Type B pancreatic cell (in vitro differentiated cells): ENCODE measurements at places on chromosomes 7 and 10.
A peak's percentile ranks its signal among the peaks of the same experiment; 100 is the strongest.

DNA sequence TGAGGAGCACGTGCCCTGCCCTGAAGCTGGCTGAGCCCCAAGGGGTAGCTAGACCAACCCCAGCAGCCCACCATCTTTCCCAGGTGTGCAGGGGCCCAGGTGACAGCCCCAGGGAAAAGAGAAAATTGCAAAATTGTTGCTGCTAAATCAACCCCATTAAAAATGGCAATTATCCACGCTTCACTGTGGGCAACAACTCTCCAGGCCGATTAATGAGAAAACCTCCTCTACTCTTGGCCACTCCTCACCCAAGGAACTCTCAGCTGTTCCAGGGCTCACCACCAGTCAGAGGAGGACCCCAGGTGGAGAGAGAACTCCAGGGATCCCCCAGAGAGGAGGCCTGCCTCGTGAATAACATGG is 516.1 kb upstream of the MGMT start:
- DNase-seq, result no peak

DNA sequence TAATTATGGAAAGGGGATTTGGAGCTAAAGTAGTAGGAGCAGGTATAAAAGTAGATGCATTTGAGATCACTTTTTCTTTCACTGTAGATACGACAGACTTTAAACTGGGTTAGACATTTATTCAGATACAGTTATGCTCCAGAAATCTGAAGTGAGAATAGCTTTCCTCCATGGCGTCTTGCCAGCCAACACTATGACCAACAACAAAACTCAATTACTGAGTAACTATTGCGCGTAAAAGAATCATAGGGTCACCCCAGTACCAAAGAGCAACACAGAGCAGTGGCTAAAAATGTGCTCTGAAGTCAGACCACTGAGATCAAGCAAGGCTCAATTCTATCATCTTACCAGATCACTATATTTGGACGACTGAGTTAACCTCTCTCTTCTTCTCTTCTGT is 262.5 kb upstream of the SORCS1 start:
- DNase-seq, result no peak

- DNase-seq, result no peak
These were observed 204.5 kb upstream of the GHITM start for GRCh38 chr10:83934641-83935338.

DNA sequence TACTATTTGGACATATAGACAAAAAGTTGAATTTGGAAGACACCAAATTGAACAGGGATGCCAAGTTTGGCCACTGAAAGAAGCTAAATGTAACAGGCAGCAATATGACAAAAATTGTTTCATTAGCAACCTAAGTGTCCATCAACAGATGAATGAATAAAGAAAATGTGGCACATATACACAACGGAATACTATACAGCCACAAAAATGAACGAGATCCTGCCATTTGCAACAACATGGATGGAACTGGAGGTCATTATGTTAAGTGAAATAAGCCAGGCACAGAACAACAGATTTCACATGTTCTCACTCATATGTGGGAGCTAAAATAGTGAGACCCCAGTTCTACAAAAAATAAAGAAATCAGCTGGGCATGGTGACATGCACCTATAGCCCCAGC is 43.8 kb downstream of the NEBL start:
- DNase-seq, result no peak

- no peak for DNase-seq
These were observed 203.6 kb downstream of the ZNF365 start for GRCh38 chr10:62577666-62578291.

DNA sequence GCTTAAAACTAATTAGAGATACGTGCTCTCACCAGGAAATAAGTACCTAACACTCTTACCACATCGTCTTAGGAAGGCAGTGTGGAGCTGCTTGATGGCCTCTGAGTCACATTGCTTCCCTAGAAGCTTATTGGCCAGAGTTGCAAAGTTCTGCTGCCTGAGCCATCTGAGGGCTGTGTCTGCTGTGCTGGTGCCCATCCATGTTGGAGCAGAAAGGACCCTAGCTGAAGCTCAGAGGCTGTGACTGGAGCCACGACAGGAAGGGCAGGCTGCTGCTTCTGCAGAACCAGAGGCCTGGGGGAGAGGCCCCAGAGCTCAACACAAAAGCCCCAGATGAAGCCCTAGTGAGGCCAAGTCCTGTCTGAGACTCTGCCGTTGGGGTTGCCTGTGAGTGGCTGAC is 64.8 kb upstream of the IGFBP3 start:
- no peak for DNase-seq

DNA sequence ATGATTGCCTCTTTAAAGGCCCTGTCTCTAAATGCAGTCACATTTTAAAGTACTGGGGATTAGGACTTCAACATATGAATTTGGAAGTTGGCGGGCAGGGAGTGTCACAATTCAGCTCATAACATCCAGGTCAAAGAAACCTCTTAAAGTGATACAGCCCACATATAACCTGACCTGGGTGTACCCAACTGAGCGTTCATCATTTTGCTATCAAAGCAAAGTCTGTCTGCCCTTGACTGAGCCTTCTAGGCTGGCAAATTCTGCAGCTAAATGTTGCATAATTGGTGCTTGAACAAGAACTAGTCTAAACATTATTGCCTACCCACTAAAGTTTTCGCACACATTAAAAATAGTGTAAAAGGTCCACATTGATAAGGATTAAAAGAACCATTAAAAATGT is 3.7 kb downstream of the MSRB2 start:
- DNase-seq, result no peak

DNA sequence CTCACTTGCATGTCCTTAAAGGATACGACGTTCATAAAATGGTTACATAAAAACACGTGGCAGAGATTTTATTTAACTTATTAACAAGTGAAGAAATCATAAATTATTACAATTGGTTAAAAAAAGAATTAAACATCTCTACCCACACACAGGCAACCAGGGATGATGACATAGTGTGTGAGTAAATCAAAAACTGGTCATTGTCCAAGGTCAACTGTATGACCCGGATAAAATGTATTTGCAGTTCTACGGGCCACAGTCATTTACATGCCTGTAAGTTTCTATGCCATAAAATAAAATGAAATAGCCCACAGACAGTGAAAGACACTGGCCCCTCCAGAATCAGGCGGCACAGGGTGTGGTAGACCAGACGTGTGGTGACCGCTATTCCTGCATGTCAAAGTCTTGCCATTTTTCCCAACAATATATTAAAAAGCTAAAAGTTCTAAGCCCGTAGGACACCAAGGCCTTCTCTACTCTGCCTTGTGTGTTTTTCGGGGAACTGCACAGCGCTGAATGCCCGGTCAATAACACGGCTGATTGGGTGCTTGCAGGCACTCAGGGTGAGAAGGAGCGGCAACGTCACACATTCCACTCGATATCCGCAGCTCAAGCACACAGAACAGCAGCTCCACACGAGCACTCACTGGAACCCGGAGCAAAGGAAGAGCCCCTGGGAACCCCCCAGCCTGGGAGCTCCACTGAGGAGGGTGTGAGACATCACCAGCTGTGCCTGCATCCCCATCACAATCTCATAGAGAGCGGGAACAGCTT is 143.3 kb upstream of the PPP2R2D start:
- DNase-seq, result no peak

DNA sequence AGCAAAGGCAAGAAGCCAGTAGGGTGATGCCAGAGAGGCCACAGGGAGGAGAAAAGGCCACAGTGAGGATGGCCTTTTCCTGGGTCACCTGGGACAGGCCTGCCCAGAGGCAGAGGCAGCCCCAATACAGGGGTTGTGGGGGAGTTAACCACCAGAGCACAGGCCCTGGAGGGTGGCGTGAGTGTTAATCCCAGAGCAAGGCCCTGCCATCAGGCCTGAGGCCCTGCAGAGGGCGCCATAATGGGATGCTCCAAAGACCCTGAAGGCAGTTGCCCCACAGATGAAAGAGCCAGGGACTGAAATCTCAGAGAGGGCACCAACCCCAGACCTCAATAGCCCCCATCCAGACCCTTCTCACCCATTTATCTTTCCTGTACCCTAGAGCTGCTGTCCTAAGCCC is 23.9 kb downstream of the SLC13A4 start:
- DNase-seq, result no peak

DNA sequence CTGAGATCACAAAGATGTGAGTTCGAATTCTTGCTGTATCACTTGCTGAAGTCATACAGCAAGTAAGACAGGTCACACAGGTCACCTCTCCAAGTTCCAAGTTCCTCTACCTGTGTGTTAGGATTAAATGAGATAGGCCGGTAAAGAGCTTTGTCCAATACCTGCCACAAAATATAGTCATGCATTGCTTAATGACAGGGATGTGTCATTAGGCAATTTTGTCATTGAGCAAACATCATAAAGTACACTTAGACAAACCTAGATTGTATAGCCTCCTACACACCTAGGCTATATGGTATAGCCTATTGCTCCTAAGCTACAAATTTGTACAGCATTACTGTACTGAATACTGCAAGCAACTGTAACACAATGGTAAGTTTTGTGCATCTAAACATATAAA is 469.4 kb downstream of the KCNMA1 start:
- no peak for DNase-seq

GRCh38 chr7:135712182-135712782 is 15.7 kb downstream of the SLC13A4 start:
- no peak for DNase-seq

GRCh38 chr7:46153951-46154787 is 233.1 kb upstream of the IGFBP3 start:
- no peak for DNase-seq

GRCh38 chr7:143495851-143496250 is 18.2 kb downstream of the TAS2R41 start:
- DNase-seq, result no peak

DNA sequence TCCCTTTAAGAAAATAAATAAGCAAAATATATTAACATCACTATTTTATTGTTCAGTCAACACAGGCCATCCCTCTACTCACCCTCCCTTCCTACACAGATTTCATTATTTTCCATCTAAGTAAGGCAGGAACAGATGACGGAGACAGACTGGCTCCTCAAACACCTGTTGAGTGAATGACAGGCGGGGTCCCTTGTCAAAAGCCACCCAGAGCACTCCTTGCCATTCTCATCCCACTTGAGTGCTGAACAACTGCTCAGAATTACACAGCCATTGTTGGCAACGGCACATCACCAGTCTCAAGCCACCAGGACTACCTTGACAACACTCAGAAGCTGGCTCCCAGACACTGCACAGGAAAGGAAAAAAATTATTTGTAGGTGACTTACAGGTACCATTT is 3.3 kb downstream of the GRB10 start:
- no peak for DNase-seq

DNA sequence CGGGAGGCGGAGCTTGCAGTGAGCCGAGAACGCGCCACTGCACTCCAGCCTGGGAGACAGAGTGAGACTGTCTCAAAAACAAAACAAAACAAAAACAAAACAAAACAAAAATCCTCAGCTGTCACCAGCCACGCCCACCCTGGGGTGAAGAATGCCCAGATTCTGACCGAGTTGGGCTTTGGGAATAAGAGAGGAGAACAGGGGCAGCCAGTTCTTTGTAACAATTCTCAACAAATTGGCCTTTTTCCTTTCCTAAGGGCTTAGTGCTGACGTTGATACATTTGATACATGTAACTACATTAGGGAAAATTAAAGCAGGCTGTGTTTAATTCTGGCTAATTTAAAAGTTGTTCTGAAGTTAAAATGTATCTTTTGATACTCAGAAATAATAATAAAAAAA is 121.0 kb downstream of the EPC1 start:
- no peak for DNase-seq

- no peak for DNase-seq
These were observed 55.1 kb upstream of the ZPBP start for GRCh38 chr7:50147951-50148808.

DNA sequence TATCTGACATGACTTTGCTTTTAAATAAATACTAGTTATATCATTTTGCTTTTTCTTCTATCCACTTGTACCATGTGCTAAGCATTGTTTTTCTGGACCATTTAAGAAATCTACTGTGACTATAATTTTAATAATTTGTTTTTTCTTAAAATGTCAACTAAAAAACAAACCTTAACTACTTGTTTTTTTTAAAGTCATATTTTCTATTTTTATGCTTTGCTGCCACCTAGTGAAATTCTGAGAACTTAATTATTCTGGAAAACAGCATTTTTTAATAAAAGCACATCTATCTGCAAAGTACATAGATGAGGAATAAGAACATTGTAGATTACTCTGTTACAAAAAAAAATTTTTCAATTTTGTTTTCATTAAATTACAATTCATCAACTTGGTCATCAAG is 47.4 kb downstream of the ORC5 start:
- no peak for DNase-seq

GRCh38 chr7:45595809-45596664 is 21.9 kb downstream of the ADCY1 start:
- peak; percentile 66 for DNase-seq
